Stimulated activated CD4-positive, alpha-beta T cell treated with anti-CD3 and anti-CD28 coated beads, Interleukin-2, amount 100 ng/mL, for 24 hours (primary cell): ENCODE measurements at places on chromosomes 13 and 19.

DNA sequence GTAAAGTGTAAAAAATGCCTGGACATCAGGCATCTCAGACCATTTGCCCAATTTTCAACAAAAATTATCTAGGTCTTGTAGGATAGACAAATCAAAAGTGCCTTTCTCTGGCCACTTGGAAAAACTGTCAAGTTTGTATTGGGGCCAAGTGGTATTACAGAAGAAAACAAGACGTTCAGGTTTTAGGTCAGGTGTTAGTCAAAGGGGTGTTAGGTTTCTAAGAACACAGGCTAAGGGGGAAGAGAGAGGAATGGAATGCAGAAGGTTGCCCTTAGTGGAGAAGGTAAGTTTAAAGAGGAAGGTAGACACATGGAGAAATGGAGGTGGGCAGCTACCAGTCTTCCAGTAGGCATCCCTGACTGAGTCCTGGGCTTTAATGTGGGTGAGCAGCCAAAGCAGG lies 19.9 kb upstream of the ZNF561 start:
- DNase-seq: no peak

GRCh38 chr19:31301306-31301980 lies 47.8 kb downstream of the TSHZ3 start:
- DNase-seq: no peak

- DNase-seq: no peak
Measured at GRCh38 chr13:48561466-48562235, 28.8 kb upstream of the RCBTB2 start.

- DNase-seq: no peak
Measured at GRCh38 chr19:13275016-13275722, 125.0 kb downstream of the IER2 start.

DNA sequence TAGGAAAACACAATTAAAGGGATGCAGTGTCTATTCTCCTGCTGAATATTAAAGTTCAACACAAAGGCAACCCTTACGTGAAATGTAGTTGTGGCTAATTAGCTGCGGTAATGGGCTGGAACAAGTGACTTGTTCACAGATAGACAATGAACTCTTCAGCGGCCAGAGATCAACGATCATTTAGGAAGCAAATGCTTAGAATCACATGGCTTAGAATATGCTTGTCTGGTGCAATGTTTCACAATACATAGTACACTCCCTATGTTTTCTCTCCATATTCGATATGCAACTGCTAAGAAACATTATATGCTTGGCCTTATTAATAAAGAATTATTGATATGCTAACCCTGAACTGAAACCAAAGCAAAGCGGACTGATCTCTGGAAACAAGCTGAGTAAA lies 25.7 kb upstream of the MTUS2 start:
- no peak for DNase-seq

DNA sequence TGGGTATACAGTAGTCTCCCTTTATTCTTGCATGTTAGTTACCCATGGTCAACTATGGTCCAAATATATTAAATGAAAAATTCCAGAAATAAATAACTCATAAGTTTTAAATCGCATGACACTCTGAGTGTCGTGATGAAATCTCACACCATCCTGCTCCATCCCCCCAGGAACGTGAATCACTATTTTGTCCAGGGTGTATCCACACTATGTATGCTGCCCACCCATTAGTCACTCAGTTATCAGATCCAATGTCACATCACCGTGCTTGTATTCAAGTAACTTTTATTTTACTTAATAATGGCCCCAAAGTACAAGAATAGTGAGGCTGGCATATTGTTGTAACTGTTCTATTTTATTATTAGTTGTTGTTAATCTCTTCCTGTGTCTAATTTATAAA lies 115.8 kb upstream of the SERP2 start:
- DNase-seq: no peak

DNA sequence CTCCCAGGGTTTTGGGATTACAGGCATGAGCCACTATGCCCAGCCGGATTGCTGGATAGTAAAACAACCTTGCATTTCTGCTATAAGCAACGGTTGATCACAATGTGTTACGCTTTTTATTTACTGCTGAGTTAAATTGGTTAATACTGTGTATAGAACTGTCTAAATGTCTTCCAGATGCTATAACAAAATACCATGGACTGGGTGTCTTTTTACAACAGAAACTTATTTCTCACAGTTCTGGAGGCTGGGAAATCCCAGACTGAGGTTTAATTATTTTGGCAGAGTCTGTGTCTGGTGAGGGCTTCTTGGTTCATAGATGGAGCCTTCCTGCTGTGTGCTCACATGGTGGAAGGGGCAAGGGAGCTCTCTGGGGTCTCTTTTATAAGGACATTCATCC lies 65.5 kb downstream of the ING1 start:
- no peak for DNase-seq

- DNase-seq: no peak
Measured at GRCh38 chr13:46624821-46625220, 71.9 kb downstream of the LRCH1 start.

DNA sequence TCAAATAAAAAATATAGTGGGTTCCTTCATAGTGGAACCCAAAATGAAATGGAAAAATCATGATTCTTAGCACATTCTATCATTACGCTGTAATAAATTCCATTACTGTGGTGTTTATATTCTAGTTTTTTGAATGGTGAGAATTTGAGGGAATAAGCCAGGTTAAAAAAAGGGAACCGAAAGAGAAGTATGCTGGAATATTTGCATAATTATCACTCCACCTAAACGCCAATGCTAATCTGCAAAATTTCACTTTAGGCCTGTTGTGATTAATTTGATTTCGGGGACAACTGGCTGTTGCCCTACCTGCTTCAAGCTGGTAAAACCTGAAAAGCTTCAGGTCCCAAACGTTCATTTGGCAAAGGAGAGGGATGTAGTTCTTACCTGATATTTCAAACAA lies 32.1 kb upstream of the SCEL start:
- no peak for DNase-seq

DNA sequence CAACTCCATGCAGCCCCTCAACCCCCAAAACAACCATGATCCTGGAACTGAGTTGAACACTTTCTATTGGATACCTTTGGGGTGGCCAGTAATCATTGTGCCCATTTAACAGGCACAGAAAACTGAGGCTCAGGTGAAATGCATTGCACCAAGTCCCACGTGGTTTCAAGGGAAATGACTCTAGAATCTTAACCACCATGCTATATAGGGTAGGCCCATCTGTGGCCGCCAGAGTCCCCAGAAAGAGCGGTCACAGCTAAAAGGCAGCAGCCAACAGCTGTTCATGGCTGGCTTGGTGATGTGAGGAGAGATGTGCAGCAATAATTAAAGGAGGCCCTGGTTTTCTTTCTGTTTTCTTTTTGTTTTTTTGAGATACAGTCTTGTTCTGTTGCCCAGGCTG lies 2.6 kb downstream of the CNN1 start:
- DNase-seq: no peak

DNA sequence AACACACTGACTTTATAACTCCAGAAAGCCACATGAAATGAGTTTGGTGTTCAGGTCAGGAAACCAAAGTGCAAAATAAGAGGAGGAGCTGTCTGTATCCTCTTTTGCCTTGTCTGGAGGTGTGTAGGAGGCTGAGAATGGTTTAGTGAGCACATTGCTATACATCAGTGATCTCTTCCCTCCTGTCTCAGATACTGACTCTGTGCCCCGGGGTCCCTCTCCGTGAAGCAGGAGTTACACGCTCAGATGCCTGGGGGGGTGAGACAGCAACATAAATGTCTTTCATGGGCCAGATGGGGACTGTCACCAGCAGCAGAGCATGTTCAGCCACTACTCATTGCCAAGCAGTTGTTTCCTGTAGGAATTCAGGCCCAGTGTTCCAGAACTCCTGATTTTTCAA lies 285.4 kb downstream of the ATP8A2 start:
- DNase-seq: no peak

DNA sequence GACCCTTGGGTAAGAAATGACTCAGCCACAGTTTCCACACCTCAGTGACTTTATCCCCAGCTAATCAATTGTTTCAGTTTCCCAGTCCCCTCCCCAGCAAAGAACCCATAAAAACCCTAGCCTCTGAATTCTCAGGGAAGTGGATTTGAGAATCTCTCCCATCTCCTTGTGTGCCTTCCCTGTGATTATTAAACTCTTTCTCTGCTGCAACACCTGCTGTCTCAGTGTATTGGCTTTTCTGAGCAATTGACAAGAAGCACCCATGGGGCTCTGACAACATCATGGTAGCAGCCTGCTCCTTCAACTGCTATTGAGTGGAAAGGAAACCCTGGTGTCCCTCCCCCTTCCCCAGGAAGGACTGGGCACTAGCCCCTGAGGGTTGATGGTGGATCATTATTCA lies 73.7 kb downstream of the UQCRFS1 start:
- DNase-seq: no peak

GRCh38 chr13:80118506-80118905 lies 222.4 kb downstream of the SPRY2 start:
- no peak for DNase-seq

- DNase-seq: no peak
Measured at GRCh38 chr19:18701250-18701608, 17.7 kb downstream of the CRTC1 start.

DNA sequence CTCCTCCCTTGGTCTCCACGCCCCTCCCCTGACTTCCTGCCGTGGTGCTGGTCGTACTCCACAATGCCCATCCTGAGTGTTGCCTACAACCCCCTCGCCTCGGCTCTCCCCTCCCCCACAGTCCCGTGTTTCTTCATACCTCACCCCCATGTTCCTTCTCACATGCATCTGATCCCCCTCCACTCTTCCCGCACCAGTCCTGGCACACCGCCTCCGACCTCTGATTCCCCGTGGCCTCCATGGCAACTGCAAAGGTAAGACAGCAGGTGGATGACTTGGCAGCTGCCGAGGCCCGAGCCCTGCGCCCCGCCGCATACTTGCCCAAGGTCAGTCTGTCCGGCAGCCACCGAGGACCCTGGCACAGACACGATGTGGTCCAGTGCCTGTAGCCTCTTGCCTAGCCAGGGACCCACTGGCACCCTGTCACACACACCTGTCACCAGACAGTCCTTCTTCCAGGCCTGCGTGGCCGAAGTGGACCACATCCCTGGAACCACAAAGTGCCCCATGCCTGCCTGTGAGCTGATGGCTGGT lies 16.1 kb upstream of the SDHAF1 start:
- DNase-seq: no peak

- no peak for DNase-seq
Measured at GRCh38 chr13:23778002-23778652, 111.1 kb downstream of the MIPEP start.

DNA sequence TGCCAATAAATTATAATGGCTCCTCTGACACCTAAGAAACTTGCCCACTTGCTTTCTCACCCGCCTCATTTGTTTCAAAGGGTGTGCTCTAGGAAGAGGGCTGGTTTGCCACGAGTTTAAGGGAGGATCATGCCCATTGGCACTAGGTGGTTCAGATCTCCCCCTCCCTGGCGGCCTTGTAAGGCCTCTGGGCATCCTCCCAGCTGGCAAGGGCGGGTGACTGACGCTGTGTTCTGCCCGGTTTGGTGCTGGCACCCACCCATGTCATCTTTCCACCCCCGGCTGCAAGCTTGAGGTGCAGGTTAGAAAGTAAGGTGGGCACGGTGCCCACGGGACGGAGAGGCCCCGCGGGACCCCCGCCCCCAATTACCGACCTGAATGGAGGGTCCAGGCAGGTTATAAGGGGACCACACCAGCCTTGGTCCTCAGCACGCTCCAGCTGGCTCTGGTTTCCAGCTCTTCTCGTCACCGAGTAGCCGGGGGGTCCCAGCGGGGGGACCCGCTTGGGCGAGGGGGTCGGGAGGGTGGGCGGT lies 90.4 kb downstream of the PTPRS start:
- no peak for DNase-seq

GRCh38 chr19:30070968-30071632 lies 129.1 kb downstream of the URI1 start:
- DNase-seq: no peak

DNA sequence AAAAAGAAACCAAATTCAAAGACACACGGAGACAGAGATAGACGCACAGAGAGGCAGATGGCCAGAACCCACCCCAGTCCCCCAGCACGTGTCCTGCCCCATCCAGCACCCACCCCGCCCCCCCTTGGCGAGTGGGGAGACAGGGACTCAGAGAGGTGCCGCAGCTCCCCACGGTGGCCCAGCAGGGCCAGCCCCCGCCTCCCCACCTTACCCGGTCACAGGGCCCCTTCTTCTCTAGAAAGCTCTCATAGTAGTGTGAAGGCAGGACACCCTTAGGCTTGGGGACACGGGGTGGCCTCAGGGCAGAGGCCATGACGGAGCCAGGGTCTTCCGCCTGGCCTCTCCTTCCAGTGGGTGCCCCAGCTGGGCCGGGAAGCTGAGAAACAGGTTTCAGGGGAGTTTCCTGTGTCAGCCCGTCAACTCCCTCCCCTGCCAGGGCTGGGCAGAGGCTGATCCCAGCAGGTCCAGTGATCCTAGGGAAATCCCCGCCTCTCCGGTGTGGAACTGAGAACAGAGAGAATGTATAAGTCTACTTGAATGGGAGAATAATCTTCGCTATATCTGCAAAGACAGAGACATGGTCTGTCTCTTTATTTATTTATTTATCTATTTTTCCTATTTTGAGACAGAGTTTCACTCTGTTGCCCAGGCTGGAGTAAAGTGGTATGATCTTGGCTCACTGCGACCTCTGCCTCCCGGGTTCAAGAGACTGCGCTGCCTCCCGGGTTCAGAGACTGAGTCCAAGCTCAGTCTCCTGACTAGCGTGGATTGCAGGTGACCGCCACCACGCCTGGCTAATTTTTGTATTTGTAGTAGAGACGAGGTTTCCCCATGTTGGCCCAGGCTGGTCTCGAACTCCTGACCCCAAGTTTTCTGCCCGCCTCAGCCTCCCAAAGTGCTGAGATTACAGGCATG lies at the start of gene STAP2:
STAP2 (minus strand) TSS at position 387 of the 915 bp plus-strand sequence; CDS start at position 313, 74 bp downstream.
- peak; percentile 60 for DNase-seq

DNA sequence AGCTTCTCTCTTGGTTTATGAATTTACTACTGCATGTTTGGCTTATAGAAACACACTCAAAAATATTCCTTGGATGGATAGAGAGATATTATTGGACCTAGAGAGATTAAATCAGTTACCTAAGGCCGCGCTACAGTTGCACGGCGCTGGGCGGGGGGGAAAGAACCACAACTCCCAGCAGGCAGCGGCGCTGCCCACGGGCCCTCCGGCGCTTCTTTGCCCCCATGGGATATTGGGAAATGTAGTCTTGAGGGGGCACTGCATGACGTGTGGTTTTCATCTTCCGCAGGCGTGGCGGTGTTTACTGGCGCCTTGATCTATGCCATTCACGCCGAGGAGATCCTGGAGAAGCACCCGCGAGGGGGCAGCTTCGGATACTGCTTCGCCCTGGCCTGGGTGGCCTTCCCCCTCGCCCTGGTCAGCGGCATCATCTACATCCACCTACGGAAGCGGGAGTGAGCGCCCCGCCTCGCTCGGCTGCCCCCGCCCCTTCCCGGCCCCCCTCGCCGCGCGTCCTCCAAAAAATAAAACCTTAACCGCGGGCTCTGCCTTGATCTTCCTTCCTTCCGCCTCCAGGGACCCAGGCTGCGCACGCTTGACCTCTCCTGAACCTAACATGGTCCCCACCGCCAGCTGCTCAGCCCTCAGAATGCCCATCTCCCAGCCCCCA lies 4.8 kb downstream of the EMP3 start:
- peak; percentile 79 for DNase-seq

GRCh38 chr13:80475718-80476117 lies 134.8 kb upstream of the SPRY2 start:
- no peak for DNase-seq
